ENCODE measurements at places on chromosomes 5 and 9. TPM values are rescaled to one million over a fixed set of nuclear protein-coding genes. Genes with fewer than 3 reads are reported as not detected.

DNA sequence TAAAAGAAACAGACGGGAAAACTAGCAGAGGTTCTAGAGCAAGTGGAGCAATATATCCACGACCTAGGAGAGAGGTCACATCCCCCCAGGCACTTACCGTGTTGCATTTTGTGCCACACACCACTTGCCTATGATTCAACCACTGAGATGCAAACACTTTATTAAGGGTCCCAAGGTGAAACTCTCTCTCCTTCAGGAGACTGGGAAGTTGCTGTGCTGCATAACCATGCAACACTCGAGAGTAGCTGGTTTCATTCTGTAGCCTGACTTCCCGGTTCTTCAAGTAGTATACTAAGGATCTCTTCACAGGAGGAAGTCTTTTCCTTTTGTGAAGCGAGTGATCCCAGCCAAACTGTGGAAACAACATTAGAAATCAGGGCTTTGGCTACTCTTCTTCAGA is 1.6 kb downstream of the DCAF12 start:
- DNase-seq: no peak

DNA sequence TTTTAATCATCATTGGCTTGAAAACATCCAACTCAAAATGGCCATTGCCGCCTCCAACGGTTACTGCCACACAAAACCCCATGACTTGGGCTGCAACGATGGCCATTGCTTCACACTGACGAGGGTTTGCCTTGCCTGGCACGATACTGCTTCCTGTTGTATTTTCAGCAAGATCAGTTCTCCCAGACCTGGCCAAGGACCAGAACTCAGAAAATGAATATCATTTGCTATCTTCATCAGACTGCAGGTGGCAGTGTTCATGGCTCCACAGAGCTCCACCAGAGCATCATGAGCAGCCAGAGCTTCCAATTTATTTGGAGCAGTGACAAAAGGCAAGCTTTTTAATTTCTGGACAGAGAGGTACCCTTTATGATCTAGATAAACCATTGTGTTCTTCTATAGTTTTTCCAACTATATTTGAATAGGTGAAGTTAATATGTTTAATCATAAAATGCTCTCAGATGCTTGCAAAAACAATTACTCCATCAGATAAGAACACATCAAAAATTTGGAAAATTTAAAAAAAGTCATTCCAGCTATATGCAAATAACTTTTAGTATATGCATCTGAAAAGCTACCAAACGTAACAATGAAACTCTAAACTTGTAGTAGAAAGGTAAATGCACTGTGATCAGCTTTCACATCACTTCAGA is 10.4 kb downstream of the AMACR start:
- peak; percentile 62 for DNase-seq

DNA sequence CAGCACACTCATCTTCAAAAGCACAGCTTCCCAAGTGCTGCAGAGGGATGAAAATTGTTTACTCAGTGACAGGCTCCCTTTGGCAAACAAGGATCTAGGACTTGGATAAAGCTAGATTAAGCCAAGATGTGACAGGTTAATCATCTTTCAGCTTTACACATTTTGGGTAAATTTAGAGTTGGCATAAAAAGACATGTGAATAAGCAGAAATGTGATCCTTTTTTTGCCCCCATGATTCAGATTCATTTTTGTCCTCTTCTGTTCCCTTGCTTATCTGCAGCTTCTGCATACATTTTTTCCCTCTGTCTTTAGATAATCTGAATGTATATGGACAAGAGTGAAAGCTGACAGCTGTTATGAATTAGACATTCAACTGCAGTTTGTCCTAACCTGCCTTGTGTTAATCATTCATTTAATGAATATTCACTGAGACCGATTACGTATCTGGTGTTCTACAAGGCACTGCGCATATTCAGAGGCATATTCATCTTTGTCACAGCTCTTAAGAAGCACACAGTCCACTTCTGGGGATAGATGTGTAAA is 19.6 kb downstream of the ADAMTSL1 start:
- DNase-seq: no peak

DNA sequence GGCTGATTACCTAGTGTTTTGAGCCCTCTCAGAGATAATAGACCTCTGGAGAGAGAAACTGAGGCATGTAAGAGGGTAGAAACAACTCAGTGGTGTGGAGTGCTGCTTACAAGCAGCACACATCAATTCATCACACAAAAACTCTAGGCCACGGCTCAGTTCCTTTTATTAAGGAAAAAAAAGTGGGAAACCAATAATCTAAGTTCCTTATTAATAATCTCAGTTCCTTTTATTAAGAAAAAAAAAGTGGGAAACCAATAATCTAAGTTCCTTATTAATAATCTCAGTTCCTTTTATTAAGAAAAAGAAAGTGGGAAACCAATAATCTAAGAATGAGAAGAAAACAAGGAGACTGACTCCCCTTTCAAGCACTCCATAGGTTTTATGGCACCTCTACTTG is 28.0 kb downstream of the TXNDC8 start:
- DNase-seq: no peak

DNA sequence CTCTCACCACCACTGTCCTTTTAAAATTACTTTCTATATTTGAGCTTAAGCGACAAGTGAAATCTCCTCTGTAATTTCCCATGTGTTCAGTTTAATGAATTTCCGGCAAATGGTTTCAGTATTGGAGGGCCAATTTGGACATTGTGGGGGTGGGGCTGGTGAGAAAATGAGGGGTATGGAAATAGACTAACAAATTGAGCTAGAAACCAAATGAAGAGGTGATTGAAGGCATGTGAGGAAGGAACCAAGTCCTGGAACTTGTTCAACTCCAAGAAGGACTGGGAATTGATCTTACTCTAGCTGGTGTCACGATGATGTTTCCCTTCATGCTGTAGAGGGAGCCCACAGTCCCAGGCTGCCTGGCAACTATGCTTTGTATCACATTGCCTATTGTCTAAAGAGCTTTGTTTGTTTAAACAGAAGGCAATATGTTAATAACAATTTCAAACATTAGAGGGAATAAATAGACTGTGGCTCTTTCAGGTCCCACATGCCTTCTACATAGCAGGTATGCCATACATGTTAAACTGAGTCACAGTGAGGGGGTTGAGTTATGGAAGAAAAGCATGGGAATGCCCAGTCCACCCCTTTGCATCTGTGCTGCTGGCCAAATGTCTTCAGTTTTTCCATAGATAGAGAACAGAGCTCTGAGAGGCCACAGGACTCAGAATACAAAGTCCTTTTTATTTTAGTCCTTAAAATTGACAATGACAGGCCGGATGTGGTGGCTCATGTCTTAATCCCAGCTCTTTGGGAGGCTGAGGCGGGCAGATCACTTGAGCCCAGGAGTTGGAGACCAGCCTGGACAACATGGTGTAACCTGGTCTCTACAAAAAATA is 25.0 kb upstream of the MATR3 start:
- no peak for DNase-seq

DNA sequence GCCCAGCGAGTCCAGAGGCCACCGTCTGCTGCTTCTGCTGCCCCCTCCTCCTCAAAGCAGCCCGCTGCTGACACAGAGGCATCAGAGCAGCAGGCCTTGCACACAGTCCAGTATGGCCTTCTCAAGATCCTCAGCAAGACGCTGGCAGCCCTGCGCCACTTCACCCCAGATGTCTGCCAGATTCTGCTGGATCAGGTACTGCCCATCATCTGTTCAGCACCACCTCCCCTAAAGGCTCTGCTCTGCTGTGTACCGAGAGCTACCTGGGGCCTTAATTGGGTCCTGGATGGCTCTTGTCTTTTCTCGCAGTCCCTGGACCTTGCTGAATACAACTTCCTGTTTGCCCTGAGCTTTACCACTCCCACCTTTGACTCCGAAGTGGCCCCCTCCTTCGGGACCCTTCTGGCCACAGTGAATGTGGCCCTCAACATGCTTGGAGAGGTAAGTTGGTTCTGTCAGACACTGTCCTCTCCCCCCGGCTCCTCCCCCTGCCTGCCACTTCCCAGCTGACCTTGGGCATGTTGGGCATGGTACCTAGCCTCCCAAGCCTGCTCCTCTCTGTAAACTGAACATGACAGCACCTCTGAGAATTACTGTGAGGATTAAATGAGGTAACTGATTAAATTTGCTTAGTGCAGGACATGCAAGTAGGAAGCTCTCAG is 22.7 kb downstream of the SH3GLB2 start:
- DNase-seq: no peak

- no peak for DNase-seq
Observed at GRCh38 chr5:76487821-76488220, 84.7 kb downstream of the IQGAP2 start.

DNA sequence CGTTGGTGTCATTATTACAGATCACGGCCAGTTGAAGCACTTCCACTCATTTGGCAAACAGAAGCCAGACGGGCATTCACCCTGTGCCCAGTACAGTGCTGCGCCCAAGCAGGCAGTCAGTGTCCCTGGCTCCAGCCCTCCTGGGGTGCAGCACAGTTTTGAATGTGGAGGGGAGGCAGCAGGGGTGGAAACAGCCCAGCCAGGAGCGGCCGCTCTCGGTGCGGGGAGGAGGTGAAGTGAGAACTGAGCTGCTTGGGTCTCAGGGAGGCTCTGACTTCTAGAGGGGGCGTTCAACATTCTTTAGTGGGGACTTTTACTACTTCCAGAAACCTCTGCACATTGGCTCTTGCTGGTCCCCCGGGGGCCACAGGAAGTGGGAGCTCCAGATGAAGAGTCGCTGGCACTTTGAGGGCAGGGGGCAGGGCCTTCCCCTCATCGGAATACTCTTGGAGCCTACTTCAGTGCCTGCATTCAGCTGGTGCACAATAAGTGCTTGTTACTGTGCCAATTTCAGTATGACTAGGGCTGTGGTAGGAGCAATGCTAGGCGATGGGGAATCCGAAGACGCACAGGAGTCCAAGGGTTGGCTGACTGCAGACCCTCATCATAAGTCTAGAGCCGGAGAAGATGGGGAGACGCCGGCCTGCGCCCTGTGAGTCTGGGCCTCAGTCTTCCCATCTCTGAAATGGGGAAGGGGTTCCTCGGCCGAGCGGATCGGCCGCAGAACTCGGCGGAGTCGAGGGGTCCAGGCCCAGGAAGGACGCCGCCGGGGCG is 492 bp upstream of the NEK6 start:
- no peak for DNase-seq

GRCh38 chr5:88890070-88890781 is 7.2 kb upstream of the MEF2C start:
- no peak for DNase-seq

DNA sequence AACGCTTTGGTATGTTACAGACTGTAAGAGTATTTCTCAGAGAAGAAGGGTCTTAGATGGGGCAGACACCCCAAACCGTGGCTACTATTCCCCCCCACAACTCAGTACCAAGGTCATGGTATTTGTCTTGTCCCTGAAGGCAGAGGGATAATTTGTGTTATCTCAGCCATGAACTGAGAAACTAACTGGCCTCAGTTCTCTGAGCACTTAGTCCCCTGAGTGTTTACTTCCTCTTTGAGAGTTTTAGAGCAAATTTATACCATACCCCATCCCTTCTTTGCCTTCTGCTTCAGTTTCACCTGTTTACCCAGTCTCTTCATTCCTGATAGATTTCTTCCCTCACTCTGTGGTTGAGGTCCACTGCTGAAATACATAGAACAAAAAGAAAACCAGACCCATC is 183.9 kb downstream of the LRRC70 start:
- DNase-seq: no peak

- DNase-seq: no peak
Observed at GRCh38 chr9:37752642-37753488, 740 bp upstream of the TRMT10B start.

- DNase-seq: no peak
Observed at GRCh38 chr5:133235696-133236426, 184.0 kb downstream of the HSPA4 start.

GRCh38 chr5:73763300-73764032 is 137.5 kb downstream of the ARHGEF28 start:
- no peak for DNase-seq

DNA sequence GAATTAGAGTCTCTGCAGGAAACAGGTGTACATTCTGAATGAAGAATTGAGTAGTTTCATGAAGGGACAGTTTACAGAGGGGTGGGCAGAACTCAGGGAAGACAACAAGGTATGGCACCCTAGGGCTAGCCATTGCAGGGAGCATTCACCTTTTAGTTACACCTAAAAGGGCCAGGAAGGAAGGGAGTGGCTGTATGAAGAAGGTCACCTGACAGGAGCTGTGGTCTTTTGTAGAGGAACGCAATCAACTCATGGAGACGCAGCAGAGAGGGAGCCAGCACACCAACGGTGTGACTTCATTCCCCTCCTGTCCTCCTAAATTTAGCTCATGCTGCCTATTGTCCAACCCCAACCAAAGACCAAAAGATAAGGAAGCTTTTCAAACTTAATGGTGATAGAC is 12.7 kb upstream of the ZCCHC7 start:
- no peak for DNase-seq

DNA sequence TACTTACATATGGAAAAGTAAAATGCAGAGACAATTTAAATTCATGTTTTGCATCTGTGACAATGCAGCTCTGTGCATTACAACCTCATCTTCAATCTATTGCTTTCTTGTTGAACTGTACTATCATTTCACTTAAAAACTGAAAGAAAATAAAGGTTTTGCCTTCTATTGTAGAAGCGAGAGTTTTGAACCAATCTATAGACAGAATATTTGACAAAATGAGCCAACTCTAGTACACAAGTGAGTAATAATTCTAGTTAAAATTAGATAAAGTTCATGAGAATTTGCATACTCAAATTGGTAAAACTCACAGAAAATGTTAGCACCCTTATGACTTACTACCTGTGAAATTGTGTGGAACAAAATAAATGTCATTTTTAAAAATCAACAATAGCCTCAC is 123.7 kb downstream of the EDIL3 start:
- DNase-seq: no peak

GRCh38 chr9:135158564-135158937 is 71.1 kb downstream of the OLFM1 start:
- no peak for DNase-seq

GRCh38 chr9:134408939-134409737 is 82.9 kb downstream of the RXRA start:
- DNase-seq: peak; percentile 62

- DNase-seq: no peak
Observed at GRCh38 chr9:92724528-92725265, 39.9 kb downstream of the BICD2 start.

DNA sequence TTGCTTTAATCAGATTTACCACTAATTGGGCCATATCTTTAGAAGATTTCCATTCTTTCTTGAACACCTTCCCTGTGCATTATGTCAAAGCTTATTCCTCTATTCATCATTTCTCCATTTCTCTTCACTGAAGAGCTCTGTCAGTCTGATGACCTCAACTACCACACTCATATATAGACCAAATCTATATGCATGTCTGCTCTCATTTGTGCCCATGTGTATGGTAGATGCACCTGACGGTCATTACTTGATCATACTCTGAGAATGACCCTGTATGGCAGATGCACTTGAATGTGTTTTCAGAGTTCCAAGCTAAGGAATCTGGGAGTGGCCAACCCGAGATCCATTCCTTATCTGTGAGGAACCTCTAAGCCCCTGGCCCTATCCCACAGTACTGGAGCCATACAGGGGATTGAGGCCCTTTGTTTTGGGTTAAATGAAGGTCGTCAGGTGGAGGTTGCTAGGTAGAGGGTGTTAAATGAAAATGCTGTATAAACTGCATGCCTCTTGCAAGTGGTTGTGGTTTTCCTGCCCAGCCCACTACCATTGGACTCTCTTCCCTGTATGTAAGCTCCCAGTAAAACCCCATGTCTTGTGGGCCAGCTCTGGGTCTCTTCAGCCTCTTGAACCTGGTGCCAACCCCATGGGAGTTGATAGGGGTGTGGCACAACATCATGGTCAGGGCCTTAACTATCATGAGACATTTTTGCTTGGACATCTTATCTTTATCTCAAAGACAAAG is 229.5 kb downstream of the KIAA0825 start:
- DNase-seq: no peak

TRAF1 gene
- total RNA-seq: 2.2 TPM

PAPPA gene
- under 0.01 TPM for total RNA-seq

SLC6A3 gene
- total RNA-seq: not detected

FOXD4L4 gene
- total RNA-seq: 0.27 TPM

TXNDC8 gene
- total RNA-seq: not detected

ANKRD31 gene
- under 0.01 TPM for total RNA-seq

HTR1A gene
- total RNA-seq: not detected

All from hematopoietic multipotent progenitor cell (in vitro differentiated cells).